ENCODE measurements at places on chromosomes 12 and 14.

GRCh38 chr14:35234012-35234805 is 58.0 kb upstream of the PSMA6 start:
- no peaks in the 10 kb centered on the region for H3K27me3 ChIP-seq
- H3K27ac ChIP-seq, result no peak overlapping the region
- H3K4me3 ChIP-seq, result no peak overlapping the region
- no peak for DNase-seq
- no peaks in the 10 kb centered on the region for H3K4me1 ChIP-seq

DNA sequence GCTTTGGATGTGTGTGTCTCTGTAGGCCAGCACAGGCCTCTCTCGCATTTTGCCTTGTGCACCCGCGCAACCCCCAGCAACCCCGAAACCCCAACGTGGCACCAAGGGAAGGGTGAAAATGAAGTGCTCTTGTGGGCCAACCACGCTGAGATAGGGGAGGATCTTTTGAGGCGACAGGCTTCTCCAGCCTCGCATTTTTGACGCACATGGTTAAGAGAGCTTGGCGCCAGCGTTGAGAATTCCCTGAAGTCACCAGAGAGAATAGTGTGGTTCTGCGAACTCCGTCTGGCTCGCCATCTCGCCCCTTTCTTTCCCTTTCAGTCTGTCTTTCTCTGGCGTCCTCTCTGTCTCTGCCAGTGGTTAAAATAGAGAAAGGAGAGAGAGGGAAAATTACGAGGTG is 1.9 kb upstream of the TBX3 start:
- H3K36me3 ChIP-seq, result no peaks in the 10 kb centered on the region
- no peak overlapping the region for H3K27ac ChIP-seq
- no peak overlapping the region for H3K4me3 ChIP-seq
- DNase-seq, result no peak

DNA sequence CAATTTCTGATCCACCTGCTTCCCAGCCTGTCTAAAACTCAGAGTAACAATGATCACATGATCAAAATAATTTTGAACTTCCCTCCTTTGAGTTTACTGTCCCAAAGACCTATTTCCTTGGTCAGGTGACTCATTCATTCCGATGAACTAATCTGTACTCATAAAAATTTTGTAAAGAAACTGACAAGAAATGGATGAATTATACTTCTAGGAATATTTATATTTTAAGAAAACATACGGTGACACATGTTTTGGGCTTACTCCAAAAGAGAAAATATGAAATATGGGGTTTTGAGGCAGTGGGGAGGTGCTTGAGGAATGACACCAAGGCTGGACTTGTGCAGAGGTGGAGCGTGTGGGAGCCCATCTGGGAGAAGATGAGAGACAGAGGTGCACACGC is 42.0 kb downstream of the GUCY2C start:
- DNase-seq, result no peak
- no peaks in the 10 kb centered on the region for H3K4me1 ChIP-seq
- H3K4me3 ChIP-seq, result no peak overlapping the region
- no peaks in the 10 kb centered on the region for H3K27me3 ChIP-seq
- no peak overlapping the region for H3K27ac ChIP-seq
- no peaks in the 10 kb centered on the region for H3K36me3 ChIP-seq

DNA sequence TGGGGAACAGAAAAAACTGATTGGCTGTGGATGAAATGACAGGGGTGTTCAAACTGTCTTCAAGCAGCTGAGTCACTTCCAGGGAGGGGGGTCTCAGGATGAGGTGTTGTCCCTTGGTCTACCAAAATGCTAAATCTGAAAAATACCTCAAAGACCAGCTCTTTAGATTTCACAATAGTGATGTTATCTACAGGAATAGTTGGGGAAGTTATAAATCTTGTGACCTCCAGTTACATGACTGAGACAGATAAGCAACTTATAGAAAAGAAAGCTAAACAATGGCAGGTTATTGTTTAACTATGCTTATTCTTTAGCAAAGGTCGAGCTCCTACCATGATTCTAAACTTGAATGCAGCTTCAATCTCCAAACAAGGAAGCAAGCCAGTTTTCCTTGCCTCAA is 125.4 kb downstream of the SYT10 start:
- H3K4me1 ChIP-seq, result no peaks in the 10 kb centered on the region
- H3K27ac ChIP-seq, result no peak overlapping the region
- H3K27me3 ChIP-seq, result no peaks in the 10 kb centered on the region

DNA sequence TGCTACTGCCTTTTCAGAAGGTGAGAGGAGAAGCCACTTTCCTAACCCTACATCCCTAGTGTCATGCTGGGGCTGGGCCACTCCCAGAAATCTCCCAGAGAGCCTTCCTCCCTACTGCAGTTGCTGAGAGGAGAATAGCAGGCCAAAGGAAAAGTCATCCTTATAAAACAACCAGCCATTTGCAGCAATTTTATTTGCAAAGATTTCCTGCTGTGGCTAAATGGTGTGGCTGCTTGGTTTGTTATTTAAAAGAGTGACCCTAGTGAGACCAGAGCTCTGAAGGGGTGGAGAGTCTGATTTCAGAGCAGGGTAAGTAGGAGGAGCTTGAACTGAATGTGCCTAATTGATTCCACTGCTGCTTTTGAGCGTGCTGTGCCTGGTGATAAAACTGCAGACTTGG is 232.0 kb downstream of the GRIN2B start:
- no peaks in the 10 kb centered on the region for H3K36me3 ChIP-seq
- H3K4me1 ChIP-seq, result no peaks in the 10 kb centered on the region
- no peak overlapping the region for H3K4me3 ChIP-seq
- DNase-seq, result no peak
- no peak overlapping the region for H3K27ac ChIP-seq

- H3K36me3 ChIP-seq, result no peaks in the 10 kb centered on the region
- H3K27ac ChIP-seq, result no peak overlapping the region
- no peaks in the 10 kb centered on the region for H3K27me3 ChIP-seq
- H3K4me1 ChIP-seq, result no peaks in the 10 kb centered on the region
- no peak for DNase-seq
Observed at GRCh38 chr12:62977418-62977817, 42.5 kb upstream of the PPM1H start.

- H3K4me3 ChIP-seq, result no peak overlapping the region
- H3K36me3 ChIP-seq, result no peaks in the 10 kb centered on the region
- peak; percentile 96 for DNase-seq
- H3K4me1 ChIP-seq, result peaks cover 23% of the 10 kb centered on the region
Observed at GRCh38 chr14:71651228-71651627, 281.0 kb upstream of the RGS6 start.

- H3K27ac ChIP-seq, result no peak overlapping the region
- no peaks in the 10 kb centered on the region for H3K4me1 ChIP-seq
- peak; percentile 38 for DNase-seq
- no peak overlapping the region for H3K4me3 ChIP-seq
- H3K36me3 ChIP-seq, result no peaks in the 10 kb centered on the region
Observed at GRCh38 chr12:12684375-12685106, 11.4 kb downstream of the GPR19 start.

DNA sequence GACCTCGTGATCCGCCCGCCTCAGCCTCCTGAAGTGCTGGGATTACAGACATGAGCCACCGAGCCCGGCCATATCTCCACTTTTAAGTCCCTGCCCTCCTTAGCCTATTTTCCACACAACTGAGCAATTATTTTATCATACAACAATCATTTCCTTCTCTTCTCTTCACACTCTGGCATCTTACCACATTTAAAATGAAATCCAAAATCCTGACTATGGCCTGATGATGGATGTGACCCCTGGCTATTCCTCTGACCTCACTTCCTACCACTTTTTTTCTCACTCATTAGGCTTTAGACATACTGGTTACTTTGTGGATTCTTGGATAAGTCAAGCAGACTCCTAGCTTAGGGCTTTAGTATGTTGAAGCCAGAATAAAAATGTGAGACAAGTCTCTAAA is 21.9 kb upstream of the EID3 start:
- no peak overlapping the region for H3K4me3 ChIP-seq
- no peaks in the 10 kb centered on the region for H3K27me3 ChIP-seq
- H3K27ac ChIP-seq, result no peak overlapping the region
- no peak for DNase-seq
- H3K4me1 ChIP-seq, result peaks cover 57% of the 10 kb centered on the region
- no peaks in the 10 kb centered on the region for H3K36me3 ChIP-seq

DNA sequence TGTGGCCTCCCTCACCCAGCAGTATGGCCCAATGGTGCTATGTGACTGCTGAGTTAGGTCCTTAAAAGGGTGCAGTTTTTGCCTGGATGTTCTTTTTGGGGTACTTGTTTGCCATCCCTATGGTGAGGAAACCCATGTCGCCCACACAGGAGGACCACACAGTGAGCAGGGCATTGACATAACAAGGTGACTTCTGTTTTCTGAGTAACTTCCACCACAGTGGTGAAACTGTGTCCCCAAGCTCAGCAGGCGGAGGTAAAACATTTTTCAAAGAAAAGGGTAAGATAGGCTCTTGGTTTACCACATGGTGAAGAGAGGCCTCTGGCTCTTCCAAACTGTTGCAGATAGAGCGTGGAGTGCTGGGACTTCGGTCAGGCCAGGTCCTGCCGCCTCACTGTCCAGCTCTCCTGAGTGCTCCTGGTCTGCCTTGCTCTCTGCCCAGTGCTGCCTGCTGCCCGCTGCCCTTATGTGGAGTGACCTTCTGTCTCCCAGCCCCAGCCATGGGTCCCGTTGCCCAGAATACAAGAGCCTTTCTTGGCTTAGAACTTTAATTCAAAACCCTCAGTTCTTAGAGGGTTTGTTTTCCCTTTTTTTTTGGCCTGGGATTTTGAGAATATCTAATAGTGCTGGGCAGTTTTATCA is 54.0 kb downstream of the TRAF3 start:
- H3K36me3 ChIP-seq, result no peaks in the 10 kb centered on the region
- no peak for DNase-seq
- H3K4me1 ChIP-seq, result no peaks in the 10 kb centered on the region
- H3K4me3 ChIP-seq, result no peak overlapping the region
- H3K27ac ChIP-seq, result no peak overlapping the region

DNA sequence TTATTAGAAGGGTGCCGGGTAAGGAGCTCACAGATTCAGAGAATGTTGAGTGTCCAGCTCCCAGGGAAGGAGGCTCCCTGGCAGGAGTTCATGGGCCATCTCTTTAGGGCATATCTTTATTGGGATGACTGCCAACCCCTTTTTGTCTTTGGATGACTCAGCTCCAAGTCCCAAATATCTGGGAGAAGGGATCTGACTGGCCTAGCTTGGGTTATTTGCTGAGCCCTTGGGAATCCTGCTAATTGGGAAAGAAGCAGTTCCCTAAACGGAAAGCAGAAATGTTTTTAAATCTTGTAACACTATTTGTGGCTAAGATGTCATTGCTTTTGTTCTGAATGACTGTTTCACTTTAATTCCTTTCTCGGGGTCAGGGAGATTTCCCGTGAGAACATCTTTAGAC is 12.6 kb downstream of the DDX55 start:
- H3K4me1 ChIP-seq, result no peaks in the 10 kb centered on the region
- H3K4me3 ChIP-seq, result no peak overlapping the region
- H3K27me3 ChIP-seq, result no peaks in the 10 kb centered on the region
- H3K27ac ChIP-seq, result no peak overlapping the region
- no peak for DNase-seq

GRCh38 chr12:89789862-89790261 is 81.2 kb upstream of the ATP2B1 start:
- no peak for DNase-seq
- no peak overlapping the region for H3K4me3 ChIP-seq
- H3K36me3 ChIP-seq, result no peaks in the 10 kb centered on the region
- H3K27ac ChIP-seq, result no peak overlapping the region

- no peaks in the 10 kb centered on the region for H3K4me1 ChIP-seq
- no peaks in the 10 kb centered on the region for H3K27me3 ChIP-seq
- no peaks in the 10 kb centered on the region for H3K36me3 ChIP-seq
- no peak overlapping the region for H3K4me3 ChIP-seq
- no peak overlapping the region for H3K27ac ChIP-seq
Observed at GRCh38 chr12:122054842-122055520, 23.6 kb upstream of the MLXIP start.

- no peak overlapping the region for H3K4me3 ChIP-seq
- H3K4me1 ChIP-seq, result no peaks in the 10 kb centered on the region
- no peak for DNase-seq
- no peaks in the 10 kb centered on the region for H3K36me3 ChIP-seq
- H3K27ac ChIP-seq, result no peak overlapping the region
Observed at GRCh38 chr12:96770219-96771102, 136.6 kb upstream of the NEDD1 start.

GRCh38 chr14:57482120-57482519 is 11.5 kb downstream of the CCDC198 start:
- no peaks in the 10 kb centered on the region for H3K36me3 ChIP-seq
- H3K27me3 ChIP-seq, result no peaks in the 10 kb centered on the region
- H3K27ac ChIP-seq, result no peak overlapping the region
- H3K4me1 ChIP-seq, result no peaks in the 10 kb centered on the region

DNA sequence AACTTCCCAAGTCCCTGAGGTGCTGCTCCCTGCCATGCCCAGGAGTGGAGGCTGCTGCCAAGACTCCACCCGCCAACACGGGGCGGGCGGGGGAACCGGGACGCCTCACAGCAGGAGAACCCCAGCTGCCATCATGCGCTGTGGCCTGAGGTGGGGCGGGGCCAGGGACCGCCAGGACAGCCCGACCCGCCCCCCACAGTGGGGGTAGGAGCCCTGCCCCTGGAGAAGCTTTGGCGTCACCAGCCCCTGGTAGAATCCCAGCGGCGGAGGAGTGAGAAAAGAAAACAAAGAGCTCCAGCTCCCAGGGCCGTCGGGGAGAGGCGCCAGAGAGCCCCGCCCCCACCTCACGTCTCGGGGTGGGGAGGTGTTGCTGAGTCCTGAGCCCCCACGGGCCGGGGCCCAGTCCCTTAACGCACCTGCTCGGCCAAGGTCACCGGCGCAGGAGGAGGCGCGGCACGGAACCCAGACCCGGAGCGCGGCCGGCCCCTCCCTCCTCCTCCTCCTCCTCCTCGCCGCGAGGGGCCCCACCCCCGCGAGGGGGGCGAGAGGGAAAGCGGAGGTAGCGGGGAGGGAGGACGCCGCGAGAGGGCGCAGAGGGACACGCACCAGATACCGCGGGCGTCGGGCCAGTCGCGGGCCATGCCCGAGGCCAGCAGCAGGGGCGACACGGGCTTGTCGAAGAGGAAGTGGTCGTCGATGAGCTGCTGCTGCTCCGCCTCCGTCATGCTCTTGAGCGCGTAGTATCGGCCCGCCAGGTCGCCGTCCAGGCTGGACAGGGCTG is 1.8 kb downstream of the CKB start:
- H3K36me3 ChIP-seq, result no peaks in the 10 kb centered on the region
- H3K27me3 ChIP-seq, result peaks cover 19% of the 10 kb centered on the region
- peaks cover 14% of the 10 kb centered on the region for H3K4me1 ChIP-seq

- no peak overlapping the region for H3K4me3 ChIP-seq
- no peaks in the 10 kb centered on the region for H3K4me1 ChIP-seq
- DNase-seq, result no peak
- H3K36me3 ChIP-seq, result no peaks in the 10 kb centered on the region
- H3K27ac ChIP-seq, result no peak overlapping the region
- H3K27me3 ChIP-seq, result no peaks in the 10 kb centered on the region
Observed at GRCh38 chr12:129862561-129863175, 41.2 kb downstream of the TMEM132D start.

DNA sequence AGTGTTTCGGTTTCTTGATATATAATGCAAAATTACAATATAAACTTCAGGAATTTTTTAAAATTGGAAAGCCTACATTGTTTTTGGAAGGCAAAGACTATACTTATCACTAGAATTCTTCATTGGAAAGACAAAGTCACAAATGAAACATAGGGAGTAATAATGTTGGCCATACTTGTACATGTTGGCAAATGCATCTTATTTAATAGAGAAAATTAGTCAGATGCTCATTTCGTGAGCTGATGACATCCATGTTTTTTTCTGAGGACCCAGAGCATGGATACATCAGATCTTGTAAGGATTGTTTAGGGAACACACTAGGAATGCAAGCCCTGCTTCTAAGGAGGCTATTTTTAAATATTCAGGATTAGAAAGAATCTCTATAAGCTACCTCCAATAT is 4.6 kb upstream of the SLC15A5 start:
- H3K27me3 ChIP-seq, result no peaks in the 10 kb centered on the region
- no peaks in the 10 kb centered on the region for H3K4me1 ChIP-seq
- DNase-seq, result no peak
- no peaks in the 10 kb centered on the region for H3K36me3 ChIP-seq
- H3K27ac ChIP-seq, result no peak overlapping the region

Measured in endothelial cell of umbilical vein (primary cell).